Renal cortical epithelial cell (primary cell): ENCODE measurements at places on chromosomes 3 and 15.

DNA sequence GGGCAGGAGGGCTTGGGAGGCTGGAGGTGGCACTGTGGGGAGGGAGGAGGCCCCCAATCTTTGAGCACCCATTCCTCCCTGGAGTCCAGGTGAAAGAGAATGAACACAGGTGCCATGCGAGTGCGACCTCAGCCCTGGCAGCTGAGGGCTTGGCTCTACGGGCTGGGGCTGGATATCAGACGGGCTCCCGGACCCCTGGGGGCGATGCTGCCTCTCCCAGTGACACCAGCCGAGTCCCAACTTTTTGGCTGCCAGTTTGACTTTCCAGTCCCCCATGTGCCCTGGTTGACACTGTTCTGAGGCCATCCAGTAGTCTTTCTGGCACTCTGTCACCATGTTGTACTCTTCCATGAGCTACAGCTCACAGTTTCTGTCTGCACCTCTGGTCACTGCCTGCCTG, 1.2 kb downstream of the VILL start:
- DNase-seq, result no peak

- no peak for DNase-seq
Measured at GRCh38 chr15:76998663-76999285, 3.8 kb downstream of the PSTPIP1 start.

- no peak for DNase-seq
Measured at GRCh38 chr3:57112206-57112605, 51.7 kb downstream of the SPATA12 start.

GRCh38 chr3:197426121-197426566, 127.7 kb upstream of the DLG1 start:
- DNase-seq, result peak; percentile 16

DNA sequence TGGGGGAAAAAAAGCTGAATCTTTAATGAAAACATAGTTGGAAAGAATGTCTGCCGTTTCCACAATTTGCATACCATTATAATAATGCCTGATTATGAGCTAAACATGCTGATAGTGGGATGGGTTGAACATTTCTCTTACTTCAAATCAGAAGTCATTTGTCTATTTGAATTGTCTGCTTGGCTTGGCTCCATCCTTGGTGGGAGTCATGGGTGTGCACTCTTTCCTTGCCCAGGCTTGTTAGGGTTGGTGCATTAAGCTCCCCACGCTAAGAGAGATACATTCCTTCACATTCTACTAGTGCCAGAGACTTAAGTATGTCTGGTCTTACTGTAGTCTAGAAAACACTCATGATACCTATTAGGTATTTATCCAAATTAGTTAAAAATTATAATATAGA, 121.4 kb upstream of the RARB start:
- no peak for DNase-seq

- no peak for DNase-seq
Measured at GRCh38 chr15:26084771-26085170, 221.6 kb upstream of the ATP10A start.

DNA sequence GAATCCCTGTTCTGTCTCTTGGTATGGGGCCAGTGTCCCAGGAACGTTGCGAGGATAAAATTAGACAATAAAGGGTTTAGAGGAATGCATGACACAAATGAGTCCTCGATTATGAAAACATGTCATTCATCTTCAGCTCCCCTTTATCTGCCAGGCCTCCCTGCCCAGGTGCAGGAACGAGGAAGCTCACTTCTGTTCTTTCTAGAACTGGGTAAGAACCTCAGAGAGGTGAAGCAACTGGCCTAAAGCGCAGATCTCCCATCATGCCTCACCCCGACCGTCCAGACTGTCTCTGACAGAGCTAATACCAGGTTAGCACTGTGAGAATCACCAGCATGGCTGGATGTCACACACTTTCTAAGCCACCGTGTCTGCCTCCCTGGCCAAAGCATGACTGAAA, 1.5 kb upstream of the ITIH1 start:
- no peak for DNase-seq

DNA sequence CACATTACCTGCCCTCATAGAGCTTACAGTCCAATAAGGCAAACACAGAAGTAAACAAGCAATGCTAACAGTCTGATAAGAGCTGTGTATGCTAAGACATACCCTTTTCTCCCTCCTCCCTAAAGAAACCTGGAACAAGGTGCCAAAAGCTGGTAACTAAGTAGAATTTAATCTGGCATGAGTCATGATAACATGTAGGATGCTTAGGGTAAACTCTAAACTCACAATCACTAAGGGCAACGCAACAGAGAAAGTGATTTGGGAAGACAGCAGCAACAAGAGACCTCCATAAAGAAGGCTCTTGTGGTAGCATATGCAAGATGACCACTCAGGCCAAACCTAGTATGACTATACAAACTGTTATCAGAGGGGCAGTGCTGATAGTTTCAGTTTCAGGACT, 55.5 kb downstream of the MYO1E start:
- peak; percentile 48 for DNase-seq

- DNase-seq, result no peak
Measured at GRCh38 chr15:74464897-74465296, 3.9 kb upstream of the UBL7 start.

GRCh38 chr15:52527911-52528563, 643 bp downstream of the MYO5A start:
- no peak for DNase-seq

GRCh38 chr3:17945799-17946399, 203.5 kb upstream of the TBC1D5 start:
- no peak for DNase-seq

DNA sequence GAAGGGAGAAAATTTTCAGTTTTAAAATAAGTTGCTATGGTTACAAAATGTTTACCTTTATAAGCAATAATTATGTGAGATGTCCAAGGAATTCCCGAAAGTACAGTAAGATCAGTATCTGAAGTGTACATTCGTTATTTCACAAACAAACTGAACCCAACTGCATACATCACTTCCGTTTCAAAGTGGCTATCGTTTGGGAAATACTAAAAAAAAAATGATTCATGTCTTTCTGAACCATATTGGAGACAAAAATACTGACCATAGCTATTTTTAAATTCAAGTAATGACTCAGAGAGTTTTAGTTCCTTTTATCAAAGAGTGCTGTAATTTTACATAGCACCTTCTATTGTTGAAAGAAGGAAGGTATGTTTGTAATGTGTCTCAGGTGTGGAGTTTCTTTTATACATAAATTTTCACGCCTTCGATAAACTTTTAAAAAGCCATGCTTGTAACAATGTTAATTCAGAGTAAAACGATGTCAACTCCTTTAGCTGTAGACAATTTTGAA, 8.0 kb upstream of the ANKRD28 start:
- no peak for DNase-seq

DNA sequence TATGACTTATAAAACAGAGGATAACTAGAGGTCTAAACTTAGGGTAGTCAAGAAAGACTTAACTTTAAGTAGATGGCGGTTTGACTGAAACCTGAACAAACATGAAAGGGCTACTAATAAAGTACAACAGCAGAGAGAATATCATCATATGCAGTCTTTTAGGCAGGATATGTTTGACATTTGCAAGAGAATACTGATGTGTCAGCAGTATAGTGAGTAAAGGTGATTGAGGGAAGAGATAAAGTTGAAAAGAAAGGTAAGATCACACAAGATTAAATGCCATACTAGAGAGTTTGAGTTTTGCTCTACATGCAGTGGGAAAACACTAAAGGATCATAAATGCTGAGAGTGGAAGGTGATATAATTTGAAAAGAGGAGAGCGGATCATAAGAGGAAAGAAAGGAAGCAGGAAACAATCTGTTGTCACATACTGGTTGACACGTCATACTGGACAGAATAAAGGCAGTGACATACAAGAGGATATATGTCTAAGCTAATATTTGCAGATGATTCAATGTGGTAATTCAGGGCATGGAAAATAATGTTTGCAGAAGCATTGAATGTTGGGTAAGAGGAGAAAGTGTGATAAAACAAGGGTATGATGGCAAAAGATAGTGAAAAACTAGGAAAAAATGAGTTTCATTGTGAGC, 223.0 kb downstream of the EPHA6 start:
- no peak for DNase-seq
